Stimulated activated CD8-positive, alpha-beta memory T cell treated with anti-CD3 and anti-CD28 coated beads, Interleukin-15, amount 100 ng/mL, for 24 hours (primary cell): ENCODE measurements at places on chromosomes 2 and 18.

DNA sequence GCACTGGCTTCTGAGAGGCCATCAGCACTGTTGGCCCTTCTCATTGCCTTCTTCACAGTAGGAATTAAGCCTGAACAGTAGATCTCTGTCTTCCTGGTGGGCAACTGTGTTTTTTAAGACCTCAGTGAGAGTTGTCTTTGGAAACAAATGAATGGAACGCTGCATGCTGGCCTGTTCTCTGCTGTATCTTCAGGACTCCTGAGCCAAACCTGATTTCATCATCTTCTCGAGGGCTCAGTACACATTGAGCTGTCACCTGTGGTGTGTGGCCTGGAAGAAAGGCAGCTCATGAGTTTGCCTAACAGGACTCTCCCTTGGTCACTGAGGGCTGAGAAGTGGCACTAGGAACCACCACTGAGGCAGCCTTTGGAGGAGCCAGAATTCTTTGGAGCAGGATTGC lies 39.7 kb downstream of the SH3RF3 start:
- DNase-seq, result no peak

GRCh38 chr2:42068571-42069178 lies 20.9 kb downstream of the PKDCC start:
- no peak for DNase-seq

DNA sequence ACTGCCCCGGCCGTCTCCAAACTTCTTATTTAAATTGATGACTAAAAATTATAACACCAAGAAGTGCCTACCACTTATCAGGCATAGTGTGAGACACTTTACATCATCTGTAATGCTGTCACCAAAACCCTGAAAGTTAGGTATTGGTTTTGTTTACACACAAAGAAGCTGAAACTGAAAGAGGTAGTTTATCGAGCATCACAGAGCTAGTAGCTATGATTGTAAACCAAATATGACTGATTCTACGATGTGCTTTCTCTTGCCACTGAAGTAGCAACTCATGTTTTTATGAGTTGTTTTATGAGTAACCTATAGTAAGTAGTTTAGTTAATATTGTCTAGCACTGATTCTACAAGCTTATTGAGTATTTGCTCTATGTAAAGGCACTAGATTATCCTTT lies 31.5 kb downstream of the DYNC1I2 start:
- no peak for DNase-seq

- no peak for DNase-seq
Observed at GRCh38 chr2:120937686-120938044, 202.0 kb downstream of the GLI2 start.

DNA sequence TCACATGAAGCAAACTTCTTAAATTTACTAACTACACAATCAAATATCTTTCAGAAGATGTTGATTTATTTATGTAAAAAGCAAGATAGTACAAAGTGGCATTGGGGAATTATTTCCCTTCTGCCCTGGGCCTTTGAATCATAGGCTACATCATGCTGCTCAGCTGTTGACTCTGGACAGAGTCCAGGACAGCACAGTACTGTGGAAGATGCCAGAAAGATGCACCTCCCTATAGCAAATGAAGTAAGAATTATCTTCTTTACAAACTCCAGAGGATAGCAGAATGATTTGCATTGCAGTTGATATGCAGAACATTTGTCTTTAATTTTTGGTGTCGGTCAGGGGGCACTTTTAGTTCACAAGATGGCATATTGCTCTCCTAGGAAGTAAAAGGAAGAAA lies 1354.5 kb upstream of the ZEB2 start:
- no peak for DNase-seq
